Cerebellum (tissue), 4 donors: ENCODE measurements at places on chromosomes 11 and 22. TPM values are rescaled to one million over a fixed set of nuclear protein-coding genes. Genes with fewer than 3 reads are reported as not detected.

NLRP14 gene
- total RNA-seq = 1.6 TPM

TM7SF2 gene
- total RNA-seq = 30.4 TPM

OR51B5 gene
- total RNA-seq = 1.6 TPM

ACR gene
- not detected for total RNA-seq

NUCB2 gene
- total RNA-seq = 59.6 TPM

MS4A15 gene
- not detected for total RNA-seq

MUC5AC gene
- total RNA-seq = under 0.01 TPM

ROBO3 gene
- 30.1 TPM for total RNA-seq

CCDC82 gene
- total RNA-seq = 77.3 TPM

TRPC6 gene
- 5.4 TPM for total RNA-seq

SLC5A4 gene
- 0.73 TPM for total RNA-seq

SCN4B gene
- total RNA-seq = 9.2 TPM

MAPK8IP2 gene
- 38.4 TPM for total RNA-seq

PLAAT4 gene
- total RNA-seq = 3.1 TPM

C11orf87 gene
- total RNA-seq = 34.8 TPM

OR51B2 gene
- 1.2 TPM for total RNA-seq

TMPRSS13 gene
- 0.09 TPM for total RNA-seq

CADM1 gene
- total RNA-seq = 147 TPM

SERPIND1 gene
- 3.2 TPM for total RNA-seq

ESAM gene
- total RNA-seq = 6.4 TPM

TYR gene
- 0.09 TPM for total RNA-seq

MYOD1 gene
- total RNA-seq = not detected

CARD18 gene
- not detected for total RNA-seq

TEAD1 gene
- total RNA-seq = 63.7 TPM

MAJIN gene
- total RNA-seq = not detected
